ENCODE measurements at places on chromosomes 3 and 15.
A peak's percentile ranks its signal among the peaks of the same experiment; 100 is the strongest.

DNA sequence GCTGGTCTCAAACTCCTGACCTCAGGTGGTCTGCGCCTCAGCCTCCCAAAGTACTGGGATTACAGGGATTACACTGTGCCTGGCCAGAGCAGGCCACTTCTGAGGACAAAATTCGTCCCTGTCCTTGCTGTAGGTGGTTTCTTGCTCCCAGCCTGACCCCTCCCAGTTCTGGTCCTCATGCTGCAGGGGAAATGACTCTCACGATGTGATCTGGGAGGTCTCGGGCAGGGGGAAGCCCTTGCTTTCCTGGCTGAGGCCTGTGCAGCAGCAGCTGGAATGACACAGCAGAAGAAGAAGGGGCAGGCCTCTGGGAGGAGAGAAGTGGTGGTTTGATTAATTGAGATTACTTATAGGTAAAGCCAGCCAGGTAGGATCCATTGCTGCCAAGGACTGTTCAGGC is 39.3 kb downstream of the MEGF11 start:
- DNase-seq, result no peak

DNA sequence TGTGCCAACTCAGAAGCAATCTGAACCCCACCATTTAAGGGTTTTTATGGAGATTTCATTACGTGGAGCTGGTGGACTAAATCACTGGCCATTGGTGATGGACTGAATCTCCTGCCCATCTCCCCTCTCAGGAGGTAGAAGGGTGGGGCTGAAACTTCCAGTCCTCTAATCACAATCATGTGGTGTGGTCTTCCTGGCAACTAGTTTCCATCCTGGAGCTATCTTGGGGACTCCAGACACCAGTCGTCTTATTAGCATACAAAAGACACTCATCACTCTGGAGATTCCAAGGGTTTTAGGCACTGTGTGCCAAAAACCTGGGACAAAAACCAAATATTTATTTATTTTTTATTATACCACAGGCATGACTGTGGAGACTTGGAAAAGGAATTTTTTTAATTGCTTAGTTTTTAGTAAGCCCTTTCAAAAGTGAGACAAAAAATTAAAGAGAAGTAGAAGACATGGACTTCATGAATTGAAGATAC is 203.6 kb downstream of the WNT5A start:
- DNase-seq, result no peak

DNA sequence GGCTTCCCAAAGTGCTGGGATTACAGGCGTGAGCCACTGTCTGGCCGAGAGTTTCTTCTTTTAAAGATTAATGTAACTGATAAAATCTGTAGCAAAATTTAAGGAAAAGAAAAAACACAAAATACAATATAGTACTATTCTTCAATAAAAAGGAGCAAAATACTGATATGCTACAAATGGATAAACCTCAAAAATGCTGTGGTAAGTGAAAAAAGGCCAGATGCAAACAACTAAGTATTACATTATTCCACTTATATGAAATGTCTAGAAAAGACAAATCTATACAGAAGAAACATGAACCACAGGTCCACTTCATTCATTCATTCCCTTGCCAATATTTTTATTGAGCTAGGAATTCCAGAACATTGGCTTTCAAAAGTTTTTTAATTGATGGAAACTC is 299.5 kb downstream of the CTNNB1 start:
- DNase-seq, result no peak

GRCh38 chr3:163058031-163058854 is 1561.6 kb downstream of the OTOL1 start:
- DNase-seq, result no peak

DNA sequence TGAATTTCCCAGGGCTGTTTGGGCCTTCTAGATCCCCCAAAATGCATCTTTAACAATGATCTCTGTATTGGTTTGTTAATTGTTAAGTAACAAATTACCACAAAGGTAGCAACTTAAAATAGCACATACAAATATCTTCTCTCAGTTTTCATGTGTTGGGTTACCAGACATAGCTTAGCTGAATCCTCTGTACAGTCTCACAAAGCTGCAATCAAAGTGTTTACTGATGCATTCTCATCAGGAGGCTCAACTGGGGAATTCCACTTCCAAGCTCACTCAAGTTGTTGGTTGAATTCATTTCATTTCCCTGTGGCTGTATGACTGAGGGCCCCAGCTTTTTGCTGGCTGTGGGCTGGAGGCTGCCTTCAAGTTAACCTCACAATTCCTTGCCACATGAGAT is 297.6 kb downstream of the RPLP1 start:
- DNase-seq, result no peak

DNA sequence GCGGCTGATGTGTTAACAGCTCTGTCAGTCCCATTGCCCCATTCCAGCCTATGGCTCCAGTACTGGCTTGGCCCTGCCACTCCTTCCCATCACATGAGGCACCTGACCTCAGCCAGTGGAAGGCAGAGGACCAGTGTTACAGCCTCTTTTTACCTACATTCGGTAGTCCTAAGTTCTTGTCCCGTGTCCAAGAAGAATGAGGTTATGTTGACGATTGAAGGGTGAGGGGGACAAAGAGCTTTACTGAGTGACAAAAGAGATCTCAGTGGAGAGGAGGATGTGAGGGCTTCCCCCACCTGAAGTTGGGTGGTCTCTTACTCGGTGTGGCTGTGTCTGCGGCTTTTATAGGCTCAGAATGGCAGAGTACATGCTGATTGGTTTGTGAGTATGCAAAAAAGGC is 7.3 kb upstream of the MPI start:
- no peak for DNase-seq

DNA sequence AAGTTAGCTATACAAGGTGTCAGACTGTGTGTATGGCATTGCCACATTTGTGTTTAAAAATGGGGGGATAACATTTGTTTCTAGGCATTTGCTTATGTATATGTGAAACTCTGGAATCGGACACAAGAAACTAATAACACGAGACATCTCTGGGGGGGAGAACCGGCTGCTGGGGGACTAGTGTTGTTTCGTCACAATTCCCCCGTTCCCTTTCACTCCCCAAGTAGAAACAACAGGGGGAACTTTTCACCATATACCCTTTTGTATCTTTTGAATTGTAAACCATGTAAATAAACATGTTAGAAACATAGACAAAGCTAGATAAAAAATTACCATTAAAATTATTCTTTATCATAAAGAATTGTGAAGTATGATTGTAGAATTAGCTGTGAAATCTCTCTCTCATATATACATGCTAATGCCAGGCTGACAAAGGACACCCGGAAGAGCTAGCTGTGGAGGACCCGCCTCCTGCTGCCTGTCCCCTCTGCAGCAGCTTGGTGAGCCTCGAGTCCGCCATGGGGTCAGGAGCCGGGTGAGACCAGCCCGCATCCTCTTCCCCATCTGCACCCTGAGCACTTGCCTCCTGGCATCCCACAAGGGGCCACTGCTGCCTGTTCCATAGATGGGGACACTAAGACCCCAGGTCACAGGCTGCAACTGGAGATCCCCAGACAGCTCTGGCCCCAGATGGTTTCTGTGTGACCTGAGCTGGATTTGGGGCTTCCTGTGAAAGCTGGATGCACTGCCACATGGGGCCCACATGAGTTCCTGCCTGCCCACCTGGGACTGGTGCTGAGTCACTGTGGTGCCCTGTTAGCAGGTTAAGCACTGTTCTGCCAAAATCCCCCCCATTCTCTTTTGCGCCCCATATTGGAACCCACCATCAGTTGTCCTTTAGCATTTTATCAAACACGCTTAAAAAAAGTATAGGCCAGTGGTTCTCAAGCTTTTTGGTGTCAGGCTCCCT is 91.6 kb downstream of the IQSEC1 start:
- no peak for DNase-seq

DNA sequence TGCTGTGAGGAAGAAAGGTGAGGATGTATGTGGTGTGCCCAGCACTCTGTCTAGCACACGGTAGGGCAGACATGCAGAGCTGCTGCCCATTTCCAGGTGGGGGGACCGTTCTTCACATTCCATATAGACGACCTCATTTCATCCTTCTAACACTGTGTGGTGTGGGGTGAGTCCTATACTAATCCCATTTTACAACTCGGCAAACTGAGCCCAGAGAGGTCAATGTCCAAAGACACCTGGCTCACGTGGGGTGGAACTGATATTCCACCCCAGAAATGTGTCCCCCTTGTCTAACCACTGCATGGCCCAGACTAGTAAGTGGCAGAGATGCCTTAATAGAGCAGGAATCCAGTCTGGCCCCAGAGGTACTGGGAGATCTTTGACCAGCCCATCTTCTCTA is 119.2 kb downstream of the FBLN2 start:
- no peak for DNase-seq

DNA sequence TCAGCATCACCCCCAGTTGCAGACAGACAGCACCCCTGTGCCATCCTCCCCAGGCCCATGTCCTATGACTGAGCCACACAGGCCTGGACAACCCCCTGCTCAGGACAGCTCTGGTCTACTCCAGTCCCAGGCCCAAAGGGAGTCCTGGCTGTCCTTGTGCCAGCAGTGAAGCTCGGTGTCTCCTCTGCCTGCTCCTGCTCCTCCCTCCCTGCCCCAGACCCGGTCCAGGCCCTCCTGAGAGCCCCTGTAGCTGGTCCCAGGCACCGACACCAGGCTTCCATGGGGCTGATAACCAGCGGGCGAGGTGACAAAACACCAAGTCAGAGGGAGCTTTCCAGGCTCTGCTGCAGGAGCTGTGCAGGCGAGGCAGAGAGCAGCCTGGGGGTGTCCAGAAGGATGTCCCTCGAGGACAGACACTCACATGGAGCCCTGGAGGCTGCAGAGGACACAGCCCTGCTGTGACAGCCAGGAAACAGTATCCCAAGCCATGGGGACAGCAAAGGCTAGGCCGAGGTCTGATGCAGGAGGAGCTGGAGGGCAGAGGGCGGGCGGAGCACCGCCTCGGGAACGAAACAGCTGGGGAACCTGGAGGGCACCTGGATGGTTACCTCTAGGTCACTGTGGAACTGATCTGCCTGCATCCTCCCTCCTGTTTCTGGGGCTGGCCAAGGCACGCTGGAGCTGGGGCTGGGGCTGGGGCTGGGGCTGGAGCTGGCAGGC is 103.8 kb upstream of the PRR20G start:
- no peak for DNase-seq

GRCh38 chr3:104939196-104939595 is 427.5 kb upstream of the ALCAM start:
- DNase-seq, result no peak

GRCh38 chr3:170358042-170359010 is 811 bp downstream of the SKIL start:
- peak; percentile 39 for DNase-seq

- DNase-seq, result no peak
These were observed 106.9 kb downstream of the LRRK1 start for GRCh38 chr15:101025896-101026631.

- DNase-seq, result no peak
These were observed 36.3 kb upstream of the PSMD6 start for GRCh38 chr3:64059484-64060175.

GRCh38 chr15:40239404-40239692 is 485 bp downstream of the PAK6 start:
- DNase-seq, result no peak

DNA sequence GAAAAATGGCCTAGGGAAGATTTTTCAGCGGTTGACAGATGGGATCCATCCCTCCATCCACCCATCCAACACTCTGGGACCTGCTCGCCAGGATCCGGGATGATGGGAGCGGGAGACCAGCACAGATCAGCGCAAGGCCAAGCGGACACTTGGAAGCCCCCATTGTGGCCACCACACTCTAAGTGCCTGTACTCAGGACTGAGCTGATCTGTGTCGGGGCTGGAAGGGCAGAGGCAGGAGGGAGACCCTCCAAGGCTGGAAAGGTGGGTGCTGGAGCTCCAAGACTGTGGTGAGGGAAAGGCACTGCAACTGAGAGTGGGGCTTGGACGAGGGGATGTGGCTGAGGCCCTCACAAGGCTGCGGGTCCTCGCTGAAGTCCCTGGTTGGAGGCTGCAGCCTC is 91.8 kb upstream of the TRPM1 start:
- no peak for DNase-seq

DNA sequence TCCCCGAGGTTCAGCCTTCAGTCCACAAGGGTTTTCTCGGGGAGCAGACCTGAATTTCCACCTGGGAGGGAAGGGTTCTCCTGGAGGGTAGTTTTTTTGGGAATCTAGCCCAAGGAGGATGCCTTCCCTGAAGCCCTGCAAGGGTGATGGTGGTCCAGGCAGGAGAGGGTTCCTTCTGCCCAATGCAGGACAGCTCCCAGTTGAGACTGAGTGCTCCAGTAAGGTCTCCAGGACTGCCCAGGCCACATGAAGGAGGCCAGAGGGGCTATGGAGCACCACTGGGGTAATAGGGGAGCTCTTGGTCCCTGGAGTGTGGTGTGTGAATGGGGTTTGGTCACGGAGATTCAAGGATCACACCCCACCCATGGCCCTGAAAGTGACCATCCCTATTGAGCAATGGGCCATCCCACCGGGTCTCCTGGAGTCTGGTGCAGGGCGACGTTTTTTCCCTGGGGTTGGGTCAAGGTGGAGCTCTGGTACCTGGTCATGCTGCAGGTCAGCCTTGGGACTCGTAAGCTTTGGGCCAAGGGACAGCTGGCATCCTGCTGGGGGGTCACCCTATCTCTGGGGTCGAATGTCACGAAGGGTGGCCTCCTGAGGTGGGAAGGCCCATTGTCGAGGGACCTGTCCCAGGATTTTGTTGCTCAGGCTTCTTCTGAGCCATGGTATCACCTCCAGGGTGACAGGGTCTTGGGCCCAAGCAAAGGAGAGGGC is 196.5 kb downstream of the UBE3A start:
- no peak for DNase-seq

DNA sequence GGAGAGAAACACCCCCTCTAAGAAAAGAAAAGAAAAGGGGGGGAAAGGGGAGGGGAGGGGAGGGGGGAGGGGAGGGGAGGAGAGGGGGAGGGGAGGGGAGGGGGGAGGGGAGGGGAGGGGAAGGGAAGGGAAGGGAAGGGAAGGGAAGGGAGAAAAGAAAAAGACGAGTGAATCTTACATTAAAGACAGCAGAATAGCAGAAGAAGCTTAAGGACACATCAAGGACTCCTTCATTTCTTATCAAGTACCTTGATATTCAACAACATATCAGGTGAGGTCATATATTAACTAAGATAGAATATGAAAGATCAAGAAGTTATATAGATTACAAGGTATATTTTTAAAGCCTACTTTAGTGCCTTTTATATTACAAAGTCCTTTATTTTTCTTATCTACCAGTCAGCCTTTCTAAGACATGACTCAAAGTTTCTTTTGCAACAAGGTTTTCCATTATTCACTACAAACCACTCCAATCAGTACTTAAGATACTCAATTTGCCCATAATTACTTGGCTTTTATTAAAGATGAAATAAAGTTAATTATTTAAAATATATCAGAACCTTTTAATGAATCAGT is 17.7 kb upstream of the AADAC start:
- DNase-seq, result no peak

DNA sequence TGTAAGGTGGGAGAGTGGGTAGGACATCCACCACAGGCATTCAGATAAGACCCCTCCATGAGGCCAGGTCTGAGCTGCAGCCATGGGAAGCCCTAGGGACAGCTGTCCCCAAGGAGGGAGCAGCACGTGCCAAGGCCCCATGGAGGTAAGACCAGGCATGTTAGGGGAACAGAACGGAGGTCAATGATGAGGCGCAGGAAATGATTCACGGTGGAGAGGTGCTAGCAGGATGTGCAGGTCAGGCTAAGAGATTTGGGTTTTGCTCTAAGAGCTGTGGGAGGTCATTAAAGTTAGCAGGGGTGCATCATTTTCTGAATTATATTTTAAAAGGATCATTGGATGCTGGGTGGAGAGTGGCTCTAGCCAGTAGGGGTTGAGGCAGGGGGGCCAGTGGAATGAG is 66.4 kb upstream of the SNRPA1 start:
- DNase-seq, result no peak
